Activated T-helper 17 cell treated with anti-CD3 and anti-CD28 coated beads, Interleukin-2, amount 50 U/mL, for 72 hours (primary cell): ENCODE measurements at places on chromosomes 13 and 19. TPM values are rescaled to one million over a fixed set of nuclear protein-coding genes. Genes with fewer than 3 reads are reported as not detected.

- ATAC-seq: no peak
Measured at GRCh38 chr13:43816401-43816889, 29.7 kb upstream of the ENOX1 start.

ZNF580 gene
- 21.9 TPM for total RNA-seq

DNA sequence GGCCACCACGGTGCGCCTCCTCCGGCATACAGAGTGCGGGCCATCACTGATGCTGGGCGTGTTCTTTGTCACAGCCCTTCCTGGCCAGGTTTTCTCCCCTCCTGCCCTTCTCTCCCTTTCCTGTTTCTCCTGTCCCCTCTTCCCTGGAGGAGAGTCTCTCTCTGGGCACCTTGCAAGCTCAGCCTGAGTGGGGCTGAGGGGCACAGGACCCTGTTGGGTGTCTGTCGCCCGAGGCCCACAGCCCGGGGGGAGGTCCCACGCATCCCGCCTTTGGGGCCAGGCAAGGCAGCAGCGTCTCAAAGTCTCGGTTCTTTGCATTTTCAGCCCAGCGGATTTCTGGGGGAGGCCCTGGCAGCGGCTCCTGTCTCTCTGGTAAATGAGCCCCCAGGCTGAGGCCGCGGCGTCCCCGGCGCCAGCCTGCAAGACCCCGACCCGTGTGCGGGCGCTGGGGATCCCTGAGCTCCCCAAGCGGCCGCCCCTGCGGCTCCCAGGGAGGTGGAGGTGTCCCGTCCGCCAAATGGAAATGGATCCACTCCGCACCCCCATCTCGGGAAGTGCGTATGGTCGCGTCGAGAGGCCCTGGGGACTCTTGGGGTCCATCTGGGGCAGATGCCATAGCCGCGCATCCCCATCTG is 47.2 kb downstream of the COMP start:
- no peak for ATAC-seq

- ATAC-seq: no peak
Measured at GRCh38 chr13:33453936-33454335, 168.4 kb upstream of the STARD13 start.

NCLN gene
- 81.6 TPM for total RNA-seq

ZNF112 gene
- not detected for total RNA-seq

CPB2 gene
- not detected for total RNA-seq

DNA sequence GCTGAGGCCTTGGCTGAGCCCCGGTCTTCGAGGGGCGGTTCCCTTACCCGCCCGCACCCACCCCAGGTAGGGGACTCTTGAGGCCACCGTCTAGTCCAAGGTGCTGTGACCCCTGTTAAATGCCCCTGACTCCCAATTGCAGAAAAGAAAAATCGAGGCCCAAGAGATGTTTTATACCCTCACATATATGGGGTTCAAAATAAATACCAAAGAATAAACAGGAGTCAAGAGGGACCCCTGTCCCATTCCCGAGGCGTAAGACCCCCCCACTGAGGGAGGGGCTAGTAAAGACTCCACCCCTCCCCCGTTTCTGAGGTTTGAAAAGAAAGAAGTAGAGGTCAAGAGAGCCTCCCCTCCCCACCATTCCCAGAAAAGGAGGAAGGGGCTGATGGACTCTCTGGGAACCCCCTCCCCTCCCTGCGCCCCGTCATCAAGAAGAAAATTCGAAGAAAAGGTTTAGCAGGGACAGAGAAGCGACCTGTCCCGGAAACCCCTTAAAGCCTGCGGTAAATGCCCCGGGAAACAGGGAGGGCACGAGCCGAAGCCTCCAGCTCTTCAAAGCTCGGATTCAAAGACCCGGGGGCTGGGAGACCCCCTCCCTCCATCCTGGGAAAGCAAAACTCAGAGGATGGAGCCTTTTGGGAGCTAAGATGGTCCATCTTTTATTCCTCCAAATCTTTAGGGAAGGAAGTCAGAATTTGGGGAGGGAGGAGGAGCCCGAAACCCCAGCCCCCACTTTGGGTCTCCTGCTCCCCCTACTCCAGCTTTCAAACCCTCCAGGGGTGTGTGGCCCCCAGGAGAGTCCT is 755 bp upstream of the RAB3A start:
- ATAC-seq: peak; percentile 17

KCTD4 gene
- total RNA-seq: not detected

DNA sequence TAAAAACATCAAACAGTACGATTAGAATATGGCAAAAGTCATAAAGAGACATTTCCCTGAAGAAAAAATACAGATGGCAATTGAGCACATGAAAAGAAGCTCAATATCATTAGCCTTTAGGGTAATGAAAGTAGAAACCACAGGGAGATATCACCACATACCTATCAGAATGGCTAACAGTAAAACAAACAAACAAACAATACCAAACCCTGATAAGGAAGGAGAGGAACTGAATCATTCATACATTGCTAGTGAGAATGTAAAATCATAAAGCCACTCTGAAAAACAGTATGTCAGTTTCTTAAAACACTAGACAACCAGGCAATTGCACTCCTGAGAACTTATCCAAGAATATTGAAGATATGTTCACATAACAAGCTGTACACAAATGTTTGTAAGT is 1342.5 kb upstream of the SLC10A2 start:
- ATAC-seq: no peak

GRCh38 chr13:113145496-113145895 is 13.0 kb upstream of the PROZ start:
- ATAC-seq: peak; percentile 92

DNA sequence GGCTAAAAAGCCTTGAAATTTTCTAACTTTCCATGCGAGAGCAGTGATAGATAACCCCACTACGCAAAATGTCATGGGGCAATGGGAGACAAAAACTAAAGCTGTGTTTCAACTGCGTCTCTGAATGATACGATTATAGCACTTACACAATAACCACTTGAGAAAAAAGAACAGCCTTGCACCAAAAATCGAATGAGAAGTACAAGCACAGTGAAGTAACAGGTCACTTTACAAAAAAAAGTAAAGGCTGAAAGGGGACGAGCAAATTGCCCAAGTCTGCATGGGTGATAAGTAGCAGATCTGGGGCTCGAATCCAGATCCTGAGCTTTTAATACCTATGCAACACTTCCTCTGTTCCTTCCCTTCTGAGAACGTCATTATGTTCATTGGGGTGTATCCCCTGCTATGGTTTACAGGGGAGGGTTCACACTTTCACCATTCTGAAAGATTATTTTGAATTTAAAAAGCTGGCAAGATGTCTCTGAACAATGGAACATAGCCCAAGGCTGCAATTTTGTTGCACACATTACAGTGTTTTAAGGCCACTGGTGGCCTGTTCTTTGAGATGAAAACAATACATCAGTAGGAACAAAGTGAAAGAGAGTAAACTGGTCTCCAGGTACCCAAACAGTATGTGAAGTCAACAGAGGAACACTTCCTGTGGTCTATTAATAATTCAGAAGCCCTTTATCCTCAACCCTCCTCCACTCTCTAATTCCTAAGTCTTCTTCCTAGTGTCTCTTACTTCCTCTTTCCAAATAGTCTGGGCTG is 3.2 kb downstream of the CPB2 start:
- ATAC-seq: no peak

CDX2 gene
- not detected for total RNA-seq

GRCh38 chr13:105773241-105773640 is 762.2 kb downstream of the EFNB2 start:
- no peak for ATAC-seq

GRCh38 chr13:106500445-106500844 is 35.0 kb downstream of the EFNB2 start:
- ATAC-seq: no peak

GRCh38 chr13:65532231-65532630 is 1697.9 kb downstream of the PCDH9 start:
- no peak for ATAC-seq

GRCh38 chr13:98254513-98254912 is 77.4 kb upstream of the RNF113B start:
- ATAC-seq: no peak

GRCh38 chr13:97761796-97762540 is 191.5 kb upstream of the IPO5 start:
- ATAC-seq: no peak

GRCh38 chr13:52411629-52412028 is 5.7 kb upstream of the THSD1 start:
- ATAC-seq: peak; percentile 89

GRCh38 chr13:76778853-76779252 is 107.4 kb downstream of the KCTD12 start:
- no peak for ATAC-seq

- ATAC-seq: peak; percentile 93
Measured at GRCh38 chr19:1445185-1445931, 4.6 kb upstream of the APC2 start.

DNA sequence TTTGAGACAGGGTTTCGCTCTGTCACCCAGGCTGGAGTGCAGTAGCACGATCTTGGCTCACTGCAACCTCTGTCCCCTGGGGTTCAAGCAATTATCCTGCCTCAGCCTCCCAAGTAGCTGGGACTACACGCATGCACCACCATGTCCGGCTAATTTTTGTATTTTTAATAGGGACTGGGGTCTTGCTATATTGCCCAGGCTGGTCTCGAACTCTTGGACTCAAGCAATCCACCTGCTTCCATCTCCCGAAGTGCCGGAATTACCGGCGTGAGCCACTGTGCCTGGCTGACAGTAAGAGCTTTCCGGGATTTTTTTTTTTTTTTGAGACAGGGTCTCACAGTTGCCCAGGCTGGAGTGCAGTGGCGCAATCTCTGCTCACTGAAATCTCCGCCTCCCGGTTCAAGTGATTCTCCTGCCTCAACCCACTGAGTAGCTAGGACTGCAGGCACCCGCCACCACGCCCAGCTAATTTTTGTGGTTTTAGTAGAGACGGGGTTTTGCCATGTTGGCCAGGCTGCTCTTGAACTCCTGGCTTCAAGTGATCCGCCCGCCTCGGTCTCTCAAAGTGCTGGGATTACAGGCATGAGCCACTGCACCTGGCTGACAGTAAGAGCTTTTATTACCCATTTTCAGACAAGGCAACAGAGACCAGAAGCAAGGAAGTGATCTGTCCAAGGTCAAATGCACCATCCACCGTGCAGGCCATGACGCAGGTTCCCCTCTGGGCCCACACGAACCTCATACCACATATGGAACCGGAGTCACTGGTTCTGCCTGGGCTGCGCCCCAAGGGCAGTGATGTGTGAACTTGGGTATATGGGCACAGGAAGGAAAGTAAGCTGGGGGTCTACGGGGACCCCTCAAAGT is 21.0 kb downstream of the RFX1 start:
- no peak for ATAC-seq

FCAR gene
- total RNA-seq: not detected

DNA sequence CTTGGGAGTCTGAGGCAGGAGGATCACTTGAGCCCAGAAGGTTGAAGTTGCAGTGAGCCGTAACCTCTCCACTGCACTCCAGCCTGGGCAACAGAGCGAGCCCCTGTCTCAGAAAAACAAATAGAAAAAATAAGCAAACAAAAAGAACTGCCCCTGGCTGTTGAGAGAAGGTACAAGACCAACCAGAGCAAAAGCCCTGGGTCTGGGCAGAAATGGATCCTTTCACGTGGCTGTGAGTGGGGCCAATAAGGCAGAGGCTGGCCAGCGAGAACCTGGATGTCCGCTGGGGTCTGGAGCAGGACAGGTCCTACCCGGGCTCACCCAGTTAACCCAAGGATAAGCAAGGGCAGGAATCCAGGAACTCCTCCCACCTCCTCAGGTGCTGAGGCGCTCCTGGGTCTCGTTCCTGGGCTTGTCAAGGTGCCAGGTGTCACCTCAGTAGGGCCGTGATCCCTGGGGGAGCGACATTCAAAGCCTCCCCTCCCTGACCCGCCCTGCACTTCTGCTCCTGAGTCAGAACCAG is 4.7 kb upstream of the SLC5A5 start:
- ATAC-seq: no peak

GRCh38 chr19:14343286-14343685 is 38.0 kb upstream of the ADGRE5 start:
- ATAC-seq: no peak

DNA sequence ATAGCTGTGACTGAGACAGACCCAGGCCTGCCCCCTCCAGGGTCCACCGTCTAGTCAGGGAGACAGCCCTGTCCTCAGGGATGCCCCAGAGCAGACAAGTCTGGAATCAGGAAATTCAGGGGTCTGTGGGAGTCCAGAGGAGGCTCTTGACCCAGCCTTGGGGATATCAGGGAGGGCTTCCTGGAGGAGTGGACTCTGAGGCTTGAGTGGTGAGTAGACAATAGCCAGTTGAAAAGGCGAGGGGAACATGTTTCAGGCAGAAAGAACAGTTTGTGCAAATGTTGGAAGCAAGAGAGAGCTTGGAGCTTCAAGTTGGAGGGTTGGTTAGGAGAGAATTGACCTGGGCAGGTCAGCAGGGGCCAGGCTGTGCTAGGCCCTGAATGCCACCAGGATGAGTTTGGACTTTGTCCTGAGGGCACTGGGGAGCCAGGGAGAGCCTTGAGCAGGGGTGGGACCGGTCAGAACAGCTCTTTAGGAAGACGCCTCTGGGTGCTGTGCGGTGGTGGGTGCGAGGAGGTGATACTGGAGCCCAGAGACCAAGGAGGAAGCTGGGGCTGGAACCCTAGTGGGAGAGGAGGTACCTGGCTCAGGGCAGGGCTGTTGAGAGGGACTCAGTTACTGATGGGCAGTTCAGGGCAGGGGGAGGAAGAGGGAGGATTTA is 2.7 kb downstream of the CCDC9 start:
- no peak for ATAC-seq
